ENCODE measurements at places on chromosomes 4 and X.

DNA sequence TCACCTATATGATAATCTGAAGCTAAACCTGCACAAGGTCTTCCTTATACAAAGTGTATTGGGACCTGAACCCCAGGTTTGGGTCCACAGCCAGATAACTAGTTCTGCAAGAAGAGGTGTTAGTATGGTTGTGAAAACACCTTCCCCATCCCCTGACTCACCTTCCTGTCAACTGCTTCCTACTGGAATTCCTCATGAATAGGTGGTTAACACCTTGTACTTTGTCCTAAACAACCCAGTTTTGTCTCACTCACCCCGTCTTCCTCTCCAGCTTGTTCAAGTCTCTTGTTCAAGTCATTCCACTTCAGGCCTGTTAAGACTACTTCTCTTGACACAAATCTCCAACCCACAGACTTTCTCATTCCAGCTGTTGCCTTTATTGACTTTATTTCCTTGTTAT lies 45.5 kb downstream of the CCNG2 start:
- no peak for DNase-seq

DNA sequence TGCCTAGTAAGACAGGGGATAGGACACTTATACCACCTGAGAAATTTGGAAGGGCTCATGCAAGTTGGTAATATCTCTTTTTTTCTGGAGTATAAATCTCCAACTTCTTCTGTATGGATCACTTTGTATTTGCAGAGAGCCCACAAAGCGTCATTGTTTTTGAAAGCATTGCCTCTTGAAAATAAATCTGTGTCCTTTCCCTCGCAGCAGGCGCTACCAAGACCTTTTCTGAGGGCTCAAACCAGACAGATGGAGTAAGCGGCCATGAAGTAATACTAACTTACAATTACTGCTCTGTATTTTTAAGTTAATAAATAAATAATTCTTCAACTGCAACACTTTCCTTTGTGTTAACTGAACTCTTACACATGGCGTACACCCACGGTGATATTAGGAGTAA lies 56.0 kb upstream of the FBXW7 start:
- DNase-seq, result no peak

DNA sequence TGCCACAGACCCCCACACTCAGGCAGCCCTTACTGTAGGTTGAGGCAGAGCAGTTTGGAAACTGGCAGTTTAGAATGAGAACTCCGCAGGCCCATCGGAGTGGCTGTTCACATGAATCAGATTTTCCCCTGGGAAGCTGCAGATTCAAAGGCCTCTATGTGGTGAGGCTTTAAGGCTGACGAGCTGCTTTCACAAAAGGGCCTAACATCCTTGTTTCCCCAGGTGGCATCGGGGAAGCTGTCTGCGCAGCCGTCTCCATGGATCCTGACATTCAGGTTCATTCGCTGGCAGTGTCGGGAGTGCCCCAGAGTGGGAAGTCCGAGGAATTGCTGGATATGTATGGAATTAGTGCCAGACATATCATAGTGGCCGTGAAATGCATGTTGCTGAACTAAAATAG lies 33.7 kb downstream of the TKTL1 start:
- DNase-seq, result no peak

DNA sequence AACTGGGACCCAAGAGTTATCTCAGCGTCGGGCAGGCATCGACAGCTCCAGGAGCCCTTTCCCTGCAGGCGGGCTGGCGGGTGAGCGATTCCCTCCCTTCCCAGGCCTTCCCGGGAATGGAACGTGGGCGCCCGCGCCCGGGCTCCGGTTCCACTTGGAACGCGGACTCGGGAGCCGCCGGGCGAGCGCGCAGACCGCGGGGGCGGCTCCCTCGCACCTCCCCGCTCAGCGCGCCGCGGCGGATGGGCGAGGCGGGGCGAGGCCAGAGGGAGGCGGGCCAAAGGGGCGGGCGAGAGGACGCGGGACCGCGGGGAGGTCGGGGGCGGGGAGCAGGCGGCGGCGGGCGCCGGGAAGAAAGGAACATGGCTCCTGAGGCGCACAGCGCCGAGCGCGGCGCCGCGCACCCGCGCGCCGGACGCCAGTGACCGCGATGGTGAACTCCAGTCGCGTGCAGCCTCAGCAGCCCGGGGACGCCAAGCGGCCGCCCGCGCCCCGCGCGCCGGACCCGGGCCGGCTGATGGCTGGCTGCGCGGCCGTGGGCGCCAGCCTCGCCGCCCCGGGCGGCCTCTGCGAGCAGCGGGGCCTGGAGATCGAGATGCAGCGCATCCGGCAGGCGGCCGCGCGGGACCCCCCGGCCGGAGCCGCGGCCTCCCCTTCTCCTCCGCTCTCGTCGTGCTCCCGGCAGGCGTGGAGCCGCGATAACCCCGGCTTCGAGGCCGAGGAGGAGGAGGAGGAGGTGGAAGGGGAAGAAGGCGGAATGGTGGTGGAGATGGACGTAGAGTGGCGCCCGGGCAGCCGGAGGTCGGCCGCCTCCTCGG lies at the start of gene PKD2:
Gene PKD2 (plus strand): TSS at position 332 of the 818 bp plus-strand sequence. CDS start 99 bp downstream, at position 431.
- no peak for DNase-seq

DNA sequence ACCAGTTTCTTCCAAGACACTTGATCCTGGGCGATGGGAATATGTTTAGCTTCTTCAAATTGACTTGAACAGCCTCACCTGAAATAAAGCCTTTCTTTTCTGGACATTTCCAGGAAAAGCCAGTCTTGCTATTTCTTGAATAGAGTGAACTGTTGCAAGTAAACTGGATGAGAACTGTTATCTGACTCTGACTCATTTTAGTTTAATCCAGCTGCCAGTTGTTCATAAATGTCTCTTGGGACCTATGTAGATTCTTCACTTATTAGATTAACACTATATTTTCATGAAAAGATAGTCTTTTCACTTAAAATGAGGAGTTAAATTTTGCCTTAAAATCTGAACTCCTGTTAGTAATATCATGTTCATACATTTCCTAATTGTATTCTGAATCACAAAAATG lies 615.4 kb upstream of the GALNT7 start:
- DNase-seq, result no peak

Data from AG04450 (cell line).